ENCODE measurements at places on chromosomes 2 and 18.

DNA sequence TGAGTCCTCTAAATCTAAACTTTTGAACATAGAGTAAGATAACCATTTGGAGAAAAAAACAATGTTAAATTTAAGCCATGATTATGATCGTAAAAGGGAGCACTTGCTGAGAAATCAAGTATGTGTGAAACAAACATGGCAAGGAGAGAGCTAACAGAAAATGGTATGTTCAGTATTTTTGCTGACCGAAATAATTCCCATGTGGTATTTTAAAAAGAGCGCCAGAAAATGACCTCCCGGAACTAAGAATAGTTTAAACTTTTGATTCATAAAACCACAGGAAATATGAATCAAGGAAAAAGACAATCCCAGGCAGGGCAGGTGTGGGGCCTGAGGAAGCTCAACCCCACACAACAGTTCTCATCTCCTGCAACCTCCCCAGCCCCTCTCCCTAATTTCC is 74.2 kb downstream of the DOCK10 start:
- no peak for DNase-seq

DNA sequence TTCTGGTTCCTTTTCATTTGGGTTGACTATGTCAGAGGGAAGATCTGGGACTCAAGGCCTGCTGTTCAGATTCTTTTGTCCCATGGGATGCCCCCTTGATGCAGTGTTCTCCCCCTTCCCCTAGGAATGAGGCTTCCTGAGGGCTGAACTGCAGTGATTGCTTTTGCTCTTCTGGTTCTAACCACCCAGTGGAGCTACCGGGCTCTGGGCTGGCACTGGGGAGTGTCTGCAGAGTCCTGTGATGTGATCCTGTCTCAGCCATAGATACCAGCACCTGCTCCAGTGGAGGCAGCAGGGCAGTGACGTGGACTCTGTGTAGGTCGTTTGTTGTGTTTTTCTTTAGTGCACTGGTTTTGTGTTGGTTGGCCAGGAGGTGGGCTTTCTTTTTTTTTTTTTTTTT is 32.1 kb upstream of the RHOB start:
- DNase-seq, result no peak

DNA sequence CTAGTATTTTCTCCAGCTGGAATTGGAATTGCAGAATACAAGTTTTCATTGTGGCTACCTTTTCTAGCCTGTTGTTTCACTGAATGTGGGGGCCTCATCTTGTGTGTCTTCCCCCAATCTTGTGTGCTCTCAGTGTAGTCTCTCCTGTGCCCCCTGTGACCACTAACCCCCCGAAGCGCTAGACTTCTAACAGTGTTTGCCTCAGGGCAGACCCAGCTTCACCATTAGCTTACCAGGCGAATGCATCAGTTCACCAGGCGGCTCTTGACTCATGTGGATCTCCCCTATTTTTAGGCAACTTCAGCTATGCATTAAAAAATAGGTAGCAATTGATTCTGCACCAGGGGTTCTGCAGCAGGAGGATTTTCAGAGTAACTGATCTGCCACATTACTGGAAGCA is 376.2 kb upstream of the MEIS1 start:
- DNase-seq, result no peak

DNA sequence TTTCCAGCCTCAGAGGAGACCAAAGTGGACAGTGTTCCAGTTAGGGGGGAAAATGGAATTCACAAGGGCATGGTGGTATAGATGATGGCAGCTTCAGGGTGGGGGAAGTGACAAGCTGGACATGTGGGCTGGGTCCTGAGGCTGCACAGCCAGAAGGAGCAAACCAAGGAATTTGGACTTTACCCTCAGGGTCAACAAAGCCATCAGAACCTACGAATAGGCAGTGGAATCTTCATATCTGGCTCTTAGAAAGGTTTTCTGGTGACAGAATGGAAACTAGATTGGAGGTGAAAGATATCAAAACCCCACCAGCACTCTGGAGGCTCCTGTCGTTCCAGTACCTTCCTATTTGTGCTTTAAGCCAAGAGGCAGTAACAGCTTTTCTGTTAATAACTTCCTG is 127.1 kb downstream of the SETBP1 start:
- DNase-seq, result no peak

GRCh38 chr2:216799873-216800431 is 59.9 kb downstream of the TNP1 start:
- peak; percentile 36 for DNase-seq

- peak; percentile 85 for DNase-seq
These were observed 13.2 kb upstream of the SEH1L start for GRCh38 chr18:12934454-12935071.

GRCh38 chr2:84495539-84496146 is 20.7 kb upstream of the DNAH6 start:
- peak; percentile 70 for DNase-seq

- DNase-seq, result no peak
These were observed 397.8 kb downstream of the SLC4A3 start for GRCh38 chr2:220025207-220025606.

GRCh38 chr18:26543373-26543772 is 5.0 kb downstream of the KCTD1 start:
- no peak for DNase-seq

DNA sequence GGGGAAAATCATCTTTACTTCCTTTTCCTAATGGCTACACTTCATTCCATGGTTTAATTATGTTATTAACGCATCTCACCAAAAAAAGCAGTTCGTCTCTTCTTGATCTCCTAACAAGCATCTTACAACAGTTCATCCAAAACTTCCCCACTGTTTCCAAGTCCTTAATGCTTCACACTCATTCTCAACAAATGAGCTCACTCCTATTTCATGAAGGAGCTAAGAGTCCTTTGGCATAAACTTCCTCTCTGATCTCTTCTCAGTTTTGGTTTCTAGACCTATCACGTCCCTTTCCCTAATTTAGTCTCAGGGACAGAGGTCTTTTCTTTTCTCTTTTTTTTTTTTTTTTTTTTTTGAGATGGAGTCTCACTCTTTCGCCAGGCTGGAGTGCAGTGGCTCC is 205.9 kb upstream of the SLC39A10 start:
- DNase-seq, result no peak

DNA sequence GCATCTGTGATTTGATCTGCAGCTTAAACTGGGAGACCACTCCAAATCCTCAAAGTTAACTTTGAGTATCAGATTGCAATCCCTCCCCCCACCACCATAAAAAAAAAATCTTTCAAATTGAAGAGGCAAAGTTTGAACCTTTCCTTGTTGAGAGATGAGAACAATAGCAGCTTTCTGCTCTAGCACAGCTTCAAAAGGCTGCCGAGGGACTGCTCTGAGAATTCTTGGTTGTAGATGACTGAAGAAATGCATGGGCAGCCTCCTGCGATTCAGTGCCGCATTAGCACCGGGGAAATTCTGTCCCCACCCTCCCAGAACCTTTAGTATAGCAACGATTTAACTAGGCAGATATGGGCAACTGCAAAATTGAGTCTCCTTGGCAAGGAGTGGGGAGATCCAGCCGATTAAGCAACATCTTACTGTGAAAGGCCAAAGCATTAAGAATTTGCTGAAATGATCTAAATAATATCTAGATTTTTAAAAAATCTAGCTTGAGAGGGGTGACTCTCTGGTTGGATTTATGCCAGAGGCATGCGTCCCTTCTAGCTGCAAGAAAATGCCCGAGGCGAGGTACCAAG is 3.9 kb upstream of the SP5 start:
- no peak for DNase-seq

GRCh38 chr18:6650127-6650507 is 79.4 kb upstream of the ARHGAP28 start:
- no peak for DNase-seq

DNA sequence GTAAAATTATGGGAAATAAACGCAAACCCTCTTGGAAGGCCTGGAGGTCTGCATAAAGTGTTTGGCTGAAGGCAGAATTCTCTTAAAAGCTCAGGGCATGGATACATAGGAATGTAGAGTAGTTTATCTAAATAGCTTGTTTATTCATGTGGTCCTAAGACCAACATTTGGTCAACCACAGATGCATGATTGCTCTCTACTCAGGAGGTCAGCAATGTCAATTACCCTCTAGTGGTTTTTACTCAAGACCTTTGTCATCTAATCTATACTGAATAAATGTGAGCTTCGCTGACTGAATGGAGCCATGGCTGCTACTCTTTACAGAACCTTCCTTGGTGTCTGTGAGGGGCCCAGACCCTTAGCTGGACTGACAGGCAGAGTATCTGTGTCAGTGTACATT is 139.8 kb downstream of the ATL2 start:
- no peak for DNase-seq

GRCh38 chr2:236397681-236398080 is 133.5 kb upstream of the ASB18 start:
- DNase-seq, result no peak

- DNase-seq, result no peak
These were observed 305.0 kb upstream of the ID2 start for GRCh38 chr2:8376603-8377410.

- no peak for DNase-seq
These were observed 19.0 kb downstream of the MBP start for GRCh38 chr18:77113361-77114151.

DNA sequence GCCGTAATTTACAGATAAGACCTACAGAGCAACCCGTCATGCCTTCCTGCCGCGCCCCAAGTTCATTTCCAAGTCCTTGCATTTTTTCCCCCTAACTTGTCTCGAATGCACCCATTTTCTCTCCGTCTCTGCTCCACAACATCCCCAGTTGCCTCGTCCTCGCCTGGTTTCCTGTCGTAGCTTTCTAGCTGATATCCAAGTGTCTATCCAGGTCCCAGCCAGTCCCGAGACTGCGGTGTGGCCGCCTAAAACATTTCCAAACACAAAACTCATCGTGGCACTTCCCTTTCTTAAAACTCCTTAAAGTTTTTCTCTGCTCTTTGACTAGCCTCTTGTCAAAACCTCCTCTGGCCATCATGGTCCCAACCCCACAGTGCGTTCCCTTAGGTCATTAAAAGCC is 1.2 kb upstream of the BARD1 start:
- no peak for DNase-seq

GRCh38 chr2:85887566-85888019 is 1.2 kb downstream of the ST3GAL5 start:
- peak; percentile 48 for DNase-seq

- DNase-seq, result no peak
These were observed 35.5 kb downstream of the TBC1D8 start for GRCh38 chr2:101115664-101116063.

DNA sequence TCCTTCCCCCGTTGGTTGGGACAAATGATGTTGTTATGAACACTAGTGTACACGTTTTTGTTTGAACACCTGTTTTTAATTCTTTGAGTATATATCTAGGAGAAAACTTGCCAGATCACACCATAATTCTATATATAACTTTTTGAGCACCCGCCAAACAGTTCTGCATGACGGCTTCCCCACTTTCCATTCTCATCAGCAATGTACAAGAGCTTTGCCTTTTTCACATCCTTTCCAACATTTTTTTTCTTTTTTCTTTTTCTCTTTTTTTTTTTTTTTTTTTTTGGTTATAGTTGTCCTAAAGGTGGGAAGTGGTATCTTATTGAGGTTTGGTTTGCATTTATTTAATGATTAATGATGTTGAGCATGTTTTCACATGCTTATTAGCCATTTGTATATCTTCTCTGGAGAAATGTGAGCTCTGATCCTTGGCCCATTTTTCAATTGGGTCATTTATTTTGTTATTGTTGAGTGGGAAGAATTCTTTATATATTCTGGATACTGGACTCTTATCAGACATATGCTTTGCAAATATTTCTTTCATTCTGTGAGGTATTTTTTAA is 86.9 kb upstream of the ZC3H15 start:
- no peak for DNase-seq

GRCh38 chr2:54559593-54560145 is 103.5 kb downstream of the SPTBN1 start:
- peak; percentile 89 for DNase-seq

- peak; percentile 99 for DNase-seq
These were observed 41.9 kb upstream of the LIMS1 start for GRCh38 chr2:108492364-108492763.

- no peak for DNase-seq
These were observed 22.2 kb downstream of the IL1R2 start for GRCh38 chr2:102014041-102014345.

DNA sequence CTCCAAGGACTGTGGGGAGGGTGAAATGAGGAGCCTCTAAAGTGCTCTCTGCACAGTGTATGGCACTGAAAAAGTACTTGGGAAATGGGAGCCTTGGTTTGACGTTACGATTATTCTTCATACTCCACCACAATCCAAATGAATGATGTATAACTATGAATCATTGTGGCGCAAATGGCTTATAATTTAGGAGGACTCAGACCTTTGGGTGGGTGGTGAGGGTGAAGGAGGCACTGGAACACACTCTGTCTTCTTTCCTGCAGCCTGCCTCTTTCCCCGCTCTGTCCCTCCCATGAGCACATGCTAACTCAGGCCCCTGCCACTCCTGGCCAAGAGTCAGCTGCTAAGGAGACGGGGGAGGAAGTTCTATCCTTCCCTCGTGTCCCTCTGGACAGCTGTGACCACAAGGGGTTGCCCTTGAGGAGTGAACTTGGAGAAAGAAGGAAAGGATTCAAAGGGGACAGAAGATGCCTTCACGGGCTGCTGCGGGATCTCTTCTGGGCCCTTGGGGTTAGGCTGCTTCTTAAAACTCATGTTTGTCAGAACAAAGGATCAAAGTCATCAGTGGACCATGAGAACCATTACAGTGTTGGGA is 36.5 kb downstream of the POLR1A start:
- no peak for DNase-seq

DNA sequence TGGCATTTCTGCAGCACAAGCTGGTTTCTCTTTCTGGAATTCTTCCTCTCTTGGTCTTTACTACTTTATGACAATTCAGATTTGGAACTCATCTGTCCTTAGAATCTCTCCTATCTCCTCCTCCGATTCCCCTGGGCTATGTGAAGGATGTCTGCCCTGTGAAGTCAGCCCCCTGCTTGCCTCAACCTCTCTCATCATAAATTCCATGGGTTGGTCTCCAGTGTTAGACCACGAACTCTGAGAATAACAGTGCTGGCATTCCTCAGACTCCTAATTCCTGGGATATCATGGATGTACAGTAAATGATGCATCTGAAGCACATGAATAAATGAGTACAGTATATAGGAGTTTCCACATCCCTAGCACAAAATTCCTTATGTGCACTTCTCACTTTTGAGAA is 21.0 kb upstream of the CYRIA start:
- no peak for DNase-seq

GRCh38 chr2:167198576-167198975 is 310.3 kb downstream of the XIRP2 start:
- DNase-seq, result no peak

DNA sequence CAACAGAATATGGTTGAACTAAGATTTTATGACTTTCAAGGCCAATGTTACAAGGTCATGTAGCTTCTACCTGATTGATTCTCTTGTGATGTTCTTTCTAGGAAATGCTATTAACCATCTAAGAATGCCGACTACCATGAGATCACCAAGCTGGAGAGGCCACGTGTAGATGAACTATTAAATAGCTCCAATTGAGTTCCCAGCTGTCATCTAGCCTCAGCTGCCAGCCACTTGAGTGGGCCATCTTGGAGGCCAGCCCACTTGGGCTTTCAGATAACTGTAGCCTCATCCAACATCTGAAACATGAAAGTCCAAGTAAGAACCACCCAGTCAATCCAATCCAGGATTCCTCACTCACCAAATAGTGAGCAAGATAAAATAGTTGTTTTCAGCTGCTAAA is 376.9 kb upstream of the TMEFF2 start:
- DNase-seq, result no peak

- peak; percentile 57 for DNase-seq
These were observed 369.7 kb upstream of the TRIB2 start for GRCh38 chr2:12347066-12347493.

- DNase-seq, result peak; percentile 55
These were observed 3.5 kb upstream of the CD226 start for GRCh38 chr18:69951182-69951581.

- no peak for DNase-seq
These were observed 268.7 kb upstream of the SETBP1 start for GRCh38 chr18:44411976-44412375.

- DNase-seq, result peak; percentile 60
These were observed 95.6 kb downstream of the GALNT3 start for GRCh38 chr2:165698444-165698884.
